ENCODE measurements at places on chromosomes 2 and 18.

GRCh38 chr2:200405599-200406298 is 99.3 kb downstream of the SPATS2L start:
- DNase-seq, result peak; percentile 22

- DNase-seq, result no peak
Measured at GRCh38 chr18:71047882-71048281, 759.0 kb downstream of the SOCS6 start.

- no peak for DNase-seq
Measured at GRCh38 chr18:26526128-26526965, 22.0 kb downstream of the KCTD1 start.

DNA sequence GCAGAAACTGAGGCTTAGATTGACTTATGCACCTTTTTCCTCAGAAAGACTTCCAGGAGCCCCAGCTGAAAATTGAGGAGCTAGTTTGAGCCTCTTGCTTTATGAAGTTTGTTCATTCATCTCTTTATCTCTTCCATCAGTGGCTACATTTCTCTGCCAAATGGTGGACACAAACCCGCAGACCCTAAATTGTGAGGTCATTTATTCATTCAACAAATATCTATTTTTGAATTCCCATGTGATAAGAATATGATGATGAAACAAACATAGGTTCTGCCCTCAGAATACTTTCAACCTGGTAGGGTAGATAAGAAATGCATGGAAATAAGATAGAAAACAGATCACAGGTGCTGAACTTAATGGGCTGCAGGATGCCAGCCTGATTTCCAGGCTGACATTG is 309.4 kb downstream of the TNS1 start:
- DNase-seq, result no peak

GRCh38 chr2:112720785-112721184 is at the start of gene NT5DC4:
NT5DC4 (plus strand) TSS chr2:112721020; CDS start chr2:112721080, 60 bp downstream.
- DNase-seq, result no peak

DNA sequence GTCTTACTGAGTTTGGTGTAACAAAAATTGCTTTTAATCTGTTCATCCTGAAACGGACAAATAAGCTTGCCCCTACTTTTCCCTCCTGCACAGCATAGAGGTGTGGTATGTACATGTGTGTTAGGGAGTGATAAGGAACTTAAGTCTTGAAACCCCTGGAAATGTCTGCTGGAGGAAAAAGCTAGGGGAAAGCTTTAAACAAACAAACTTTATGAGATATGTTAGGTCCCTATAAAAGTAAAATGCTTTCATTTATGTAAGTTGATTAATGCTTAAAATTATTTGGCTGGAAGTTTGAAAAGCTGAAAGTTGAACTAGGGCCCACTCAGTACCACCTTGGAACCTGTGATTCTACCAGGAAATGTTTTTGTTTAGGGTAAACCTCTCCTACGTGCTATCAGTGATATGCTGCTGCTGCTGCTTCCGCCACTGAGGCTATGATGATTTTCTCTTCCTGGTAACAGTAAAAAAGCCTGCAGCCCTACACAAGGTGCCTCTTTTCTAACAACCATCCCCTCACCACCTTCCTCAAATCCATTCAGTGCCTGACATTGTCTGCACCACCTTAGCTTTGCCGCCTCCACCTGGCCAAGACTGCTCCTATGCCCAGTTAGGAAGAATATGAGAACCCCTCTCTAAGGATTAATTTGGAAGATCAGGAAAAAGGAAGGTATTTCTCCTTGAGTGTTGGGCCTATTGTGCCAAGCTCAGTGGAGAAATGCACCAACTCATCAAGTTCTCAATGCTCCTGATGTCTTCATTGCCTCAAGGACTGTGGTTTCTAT is 2.5 kb upstream of the YES1 start:
- no peak for DNase-seq

DNA sequence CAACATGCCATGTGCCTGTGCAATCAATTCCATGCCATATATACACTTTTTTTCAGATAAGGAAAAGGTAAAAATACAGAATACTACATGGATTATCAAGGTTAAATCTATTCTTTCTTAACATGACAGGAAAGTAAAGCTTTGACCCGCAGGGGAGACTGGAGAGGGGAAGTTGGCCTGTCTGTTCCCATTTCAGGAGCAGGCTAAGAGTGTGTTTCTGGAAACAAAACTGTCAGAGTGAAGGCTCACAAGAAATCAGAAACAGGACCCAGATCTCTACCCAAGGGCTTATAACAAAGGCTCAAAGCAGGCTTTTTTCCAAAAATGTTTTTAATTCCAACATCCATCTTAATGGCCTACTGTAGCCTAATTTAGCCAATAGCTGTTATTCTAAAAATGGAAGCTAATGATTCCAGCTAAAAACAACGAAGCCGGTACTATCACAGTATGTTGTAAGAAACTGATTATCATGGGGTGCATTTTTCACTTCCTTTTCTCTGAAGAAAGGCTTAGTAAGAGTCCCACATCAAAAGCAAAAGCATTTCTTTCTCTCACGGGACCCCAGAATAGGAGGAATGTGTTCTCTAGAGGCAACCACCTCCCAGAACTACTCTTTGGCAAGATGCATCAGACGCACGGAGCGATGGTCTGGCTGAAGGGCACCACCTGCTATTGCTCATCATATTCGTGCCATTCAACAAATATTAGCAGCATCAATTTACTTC is 41.4 kb downstream of the FECH start:
- DNase-seq, result no peak

- no peak for DNase-seq
Measured at GRCh38 chr2:174718591-174718990, 45.7 kb downstream of the CHRNA1 start.

GRCh38 chr2:232431705-232432590 is 24.0 kb upstream of the ALPI start:
- DNase-seq, result no peak

DNA sequence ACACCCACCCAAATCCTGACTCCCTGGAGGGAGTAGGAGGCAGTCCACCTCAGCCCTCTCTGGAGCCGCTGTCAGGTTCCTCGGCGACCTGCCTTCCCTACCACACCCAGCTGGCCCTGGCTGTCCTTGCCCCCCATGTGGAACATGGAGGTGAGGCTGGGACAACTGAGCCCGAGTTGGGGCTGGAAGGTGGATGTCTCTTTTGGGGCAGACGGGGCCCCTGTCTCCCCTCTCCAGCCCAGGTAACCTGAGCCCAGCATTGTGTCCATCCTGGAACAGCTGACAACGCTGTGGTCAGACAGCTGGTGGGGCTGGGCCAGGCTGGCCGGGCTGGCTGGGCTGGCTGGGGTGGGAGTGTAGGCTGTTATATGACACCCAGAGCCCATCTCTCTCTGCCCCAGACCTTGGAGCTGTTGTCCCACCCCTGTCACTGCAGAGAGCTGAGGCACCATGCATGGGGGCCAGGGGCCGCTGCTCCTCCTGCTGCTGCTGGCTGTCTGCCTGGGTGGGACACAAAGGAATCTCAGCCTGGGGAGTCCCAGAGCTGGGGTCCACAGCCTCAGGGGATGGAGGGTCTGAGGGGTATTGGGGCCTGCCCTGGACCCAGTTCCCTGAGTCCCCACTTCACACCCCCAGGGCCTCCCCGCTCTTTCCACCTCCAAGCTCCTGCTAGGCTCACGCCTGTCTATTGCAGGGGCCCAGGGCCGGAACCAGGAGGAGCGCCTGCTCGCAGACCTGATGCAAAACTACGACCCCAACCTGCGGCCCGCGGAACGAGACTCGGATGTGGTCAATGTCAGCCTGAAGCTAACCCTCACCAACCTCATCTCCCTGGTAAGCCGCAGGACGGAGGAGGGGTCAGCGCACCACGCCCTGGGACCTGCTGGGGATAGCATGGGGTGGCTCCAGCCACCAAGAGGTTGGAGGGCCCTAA is at the start of gene CHRNG:
Gene CHRNG (plus strand): TSS at position 395 of the 934 bp plus-strand sequence. CDS start 56 bp downstream, at position 451.
- no peak for DNase-seq

DNA sequence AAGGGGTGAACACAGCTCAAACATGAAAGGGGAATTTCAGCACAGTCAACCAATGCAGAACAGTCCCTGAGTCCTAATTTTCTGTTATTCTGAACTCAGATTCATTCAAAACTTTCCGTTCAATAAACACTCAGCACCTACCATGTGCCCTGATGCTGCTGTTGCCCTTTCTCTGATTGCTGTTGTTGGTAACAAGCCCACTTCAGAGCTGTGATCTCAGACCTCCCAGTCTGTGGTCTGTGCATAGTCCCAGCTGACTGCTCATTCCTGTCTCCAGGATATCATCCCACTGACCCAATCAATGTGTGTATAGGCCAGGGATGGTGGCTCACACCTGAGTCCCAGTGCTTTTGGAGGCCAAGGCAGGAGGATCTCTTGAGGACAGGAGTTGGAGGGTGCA is 82.7 kb upstream of the SLC35G4 start:
- no peak for DNase-seq

DNA sequence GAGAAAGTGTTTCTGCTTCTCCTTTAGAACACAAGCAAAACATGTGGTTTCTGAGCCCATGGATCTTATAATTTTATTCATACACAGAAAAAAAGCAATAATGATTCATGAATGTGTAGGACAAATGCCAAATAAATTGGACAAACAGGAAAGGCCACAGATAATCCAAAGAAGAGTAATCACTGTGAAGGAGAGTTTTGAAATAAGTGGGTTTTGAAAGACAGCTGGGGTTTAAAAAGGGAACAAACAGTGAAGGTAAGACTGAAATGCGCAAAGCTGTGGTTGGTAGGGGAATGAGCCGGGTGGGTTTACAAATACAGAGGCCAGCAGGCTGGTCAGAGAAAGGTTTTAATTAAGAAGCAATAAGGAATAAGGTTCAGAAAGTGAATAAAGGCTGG is 50.0 kb upstream of the MBOAT2 start:
- DNase-seq, result no peak

DNA sequence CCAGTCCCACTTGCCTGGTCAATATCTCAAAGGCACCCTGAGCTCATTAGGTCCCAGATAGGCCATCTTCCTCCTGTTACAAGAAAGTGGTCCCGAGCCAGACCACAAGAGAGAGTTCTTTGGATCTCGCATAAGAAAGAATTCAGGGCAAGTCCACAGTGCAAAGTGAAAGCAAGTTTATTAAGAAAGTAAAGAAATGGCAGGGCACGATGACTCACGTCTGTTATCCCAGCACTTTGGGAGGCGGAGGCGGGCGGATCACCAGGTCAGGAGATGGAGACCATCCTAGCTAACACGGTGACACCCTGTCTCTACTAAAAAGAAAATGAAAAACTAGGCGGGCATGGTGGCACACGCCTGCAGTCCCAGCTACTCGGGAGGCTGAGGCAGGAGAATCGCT is 10.8 kb upstream of the SMAD7 start:
- no peak for DNase-seq

DNA sequence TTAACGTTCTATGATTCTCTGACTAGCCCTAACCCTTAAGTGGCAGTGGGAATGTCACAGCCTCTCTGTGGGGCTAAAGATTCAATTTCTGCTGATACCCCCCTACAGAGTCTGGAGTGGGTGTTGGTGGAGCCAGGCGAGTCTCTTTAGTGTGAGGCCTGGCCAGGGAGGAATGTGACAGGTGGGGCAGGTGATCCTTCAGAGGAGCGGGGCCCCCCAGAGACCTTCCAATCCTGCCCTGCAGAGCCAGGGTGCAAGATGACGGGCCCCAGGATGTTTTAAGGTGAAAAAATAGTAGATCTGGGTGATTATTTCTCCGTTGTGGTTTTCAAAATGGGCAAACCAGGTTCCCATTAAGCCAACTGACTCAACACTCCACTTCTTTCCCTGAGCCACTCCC is 28.2 kb upstream of the DNMT3A start:
- DNase-seq, result no peak

GRCh38 chr18:22300665-22301636 is 116.8 kb downstream of the CTAGE1 start:
- DNase-seq, result no peak

GRCh38 chr18:9994701-9995235 is 81.0 kb downstream of the VAPA start:
- no peak for DNase-seq

DNA sequence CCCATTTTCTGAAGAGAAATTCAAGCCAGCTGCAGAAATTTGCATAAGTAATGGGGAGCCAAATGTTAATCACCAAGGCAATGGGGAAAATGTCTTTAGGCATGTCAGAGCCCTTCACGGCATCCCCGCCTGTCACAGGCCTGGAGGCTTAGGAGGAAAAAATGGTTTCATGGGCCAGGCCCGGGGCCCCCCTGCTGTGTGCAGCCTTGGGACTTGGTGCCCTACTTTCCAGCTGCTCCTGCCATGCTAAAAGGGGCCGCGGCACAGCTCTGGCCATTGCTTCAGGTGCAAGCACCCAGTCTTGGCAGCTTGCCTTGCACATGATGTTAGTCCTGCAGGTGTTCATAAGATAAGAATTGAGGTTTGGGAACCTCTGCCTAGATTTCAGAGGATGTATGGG is 1235.7 kb downstream of the DPP10 start:
- DNase-seq, result no peak

- DNase-seq, result no peak
Measured at GRCh38 chr2:162293122-162293786, 25.2 kb downstream of the IFIH1 start.

DNA sequence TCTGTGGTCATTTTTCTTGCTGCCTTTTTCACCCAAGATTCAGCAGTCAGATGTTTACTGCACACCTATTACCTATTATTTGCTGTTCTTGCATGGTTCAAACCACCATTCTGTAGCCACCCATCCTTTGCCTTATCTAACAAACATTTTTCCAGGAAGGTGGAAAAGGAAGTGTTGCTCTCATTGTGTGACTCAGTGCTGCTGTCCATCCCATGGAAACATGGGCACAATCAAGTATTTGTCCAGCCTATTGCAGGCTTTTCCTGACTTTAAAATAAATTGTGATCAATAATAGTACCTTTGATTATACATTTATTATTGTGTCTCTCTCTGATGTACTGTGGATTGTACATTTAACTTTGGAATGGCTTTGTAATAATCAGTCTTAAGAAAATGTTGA is 53.2 kb downstream of the USP14 start:
- DNase-seq, result no peak

DNA sequence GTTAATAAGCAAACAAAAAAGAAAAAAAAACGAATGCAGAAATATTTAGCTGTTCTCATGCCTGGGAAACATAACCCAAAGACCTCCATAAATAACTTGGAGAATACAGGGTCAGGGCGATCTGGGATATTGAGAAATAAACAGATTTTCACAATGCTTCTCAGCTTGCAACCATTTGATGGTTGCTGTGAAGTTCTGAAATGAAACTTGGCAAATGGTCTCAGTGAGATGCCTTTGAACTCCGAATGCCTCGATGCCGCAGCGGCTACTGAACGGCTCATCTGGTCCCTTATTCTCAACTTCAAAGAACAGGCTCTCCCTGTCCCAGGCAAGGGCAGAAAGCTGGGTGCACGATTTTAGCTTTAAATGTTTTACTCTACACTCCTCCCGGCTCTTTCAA is 78.1 kb downstream of the ZNF516 start:
- no peak for DNase-seq

All from CD4-positive, alpha-beta T cell (primary cell).